Stimulated activated naive CD8-positive, alpha-beta T cell treated with anti-CD3 and anti-CD28 coated beads, Interleukin-15, amount 100 ng/mL, for 72 hours (primary cell): ENCODE measurements at places on chromosomes 12 and 14.

DNA sequence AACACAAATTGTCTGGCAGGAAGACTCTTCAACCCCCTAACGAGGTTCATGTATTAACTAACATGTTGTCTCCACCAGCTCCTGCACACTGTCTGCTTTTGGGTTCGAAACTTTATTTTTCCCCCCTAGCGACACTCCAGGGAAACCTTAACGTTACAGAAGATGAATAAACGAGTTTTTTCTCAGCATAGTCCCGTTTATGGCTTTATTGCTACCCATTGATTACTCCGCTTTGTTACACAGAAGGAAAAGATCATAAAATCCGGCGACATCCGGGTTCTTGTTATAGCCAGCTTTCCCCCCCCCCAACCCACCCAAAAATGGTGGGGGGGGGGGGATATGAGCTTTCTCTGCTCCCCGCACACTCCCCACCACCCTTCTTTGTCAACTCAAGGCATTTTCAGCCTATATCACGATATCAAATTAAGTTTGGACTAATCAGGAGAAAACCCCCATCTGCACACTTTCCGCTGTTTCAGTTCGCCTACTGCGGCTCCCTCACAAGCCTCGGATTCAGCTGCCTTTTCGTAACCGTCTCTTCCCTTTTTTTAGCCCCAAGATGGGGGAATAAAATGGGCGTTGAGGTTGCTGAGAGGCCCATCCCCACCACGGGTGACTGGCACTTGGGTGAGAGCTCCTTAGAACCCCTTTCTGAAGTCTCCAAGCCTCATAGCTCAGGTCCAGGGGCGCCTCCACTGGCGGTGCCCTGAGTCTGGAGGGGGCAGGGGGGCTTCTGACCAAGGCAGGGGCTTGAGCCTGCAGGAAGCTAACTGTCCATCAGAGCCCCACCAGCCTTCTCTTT lies 1.4 kb upstream of the HOXC6 start:
- DNase-seq = no peak

DNA sequence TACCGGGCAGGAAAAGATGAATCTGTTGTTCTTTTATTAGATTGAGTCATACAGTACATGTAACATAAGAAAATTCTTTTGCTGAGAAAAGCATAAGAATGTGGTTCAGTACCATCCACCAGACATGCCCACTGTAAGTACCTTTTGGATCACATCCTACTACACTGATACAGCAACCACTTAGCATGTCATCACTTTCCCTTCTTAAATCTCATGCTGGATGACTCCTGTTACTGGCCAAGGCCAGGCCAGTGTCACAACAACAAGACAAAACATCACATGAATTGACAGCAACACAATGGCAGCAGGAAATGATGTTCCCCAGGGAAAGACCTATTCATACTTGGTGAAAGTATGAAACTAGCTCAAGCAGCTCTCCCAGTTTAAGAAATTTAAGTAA lies 46.4 kb downstream of the STXBP6 start:
- DNase-seq = no peak

DNA sequence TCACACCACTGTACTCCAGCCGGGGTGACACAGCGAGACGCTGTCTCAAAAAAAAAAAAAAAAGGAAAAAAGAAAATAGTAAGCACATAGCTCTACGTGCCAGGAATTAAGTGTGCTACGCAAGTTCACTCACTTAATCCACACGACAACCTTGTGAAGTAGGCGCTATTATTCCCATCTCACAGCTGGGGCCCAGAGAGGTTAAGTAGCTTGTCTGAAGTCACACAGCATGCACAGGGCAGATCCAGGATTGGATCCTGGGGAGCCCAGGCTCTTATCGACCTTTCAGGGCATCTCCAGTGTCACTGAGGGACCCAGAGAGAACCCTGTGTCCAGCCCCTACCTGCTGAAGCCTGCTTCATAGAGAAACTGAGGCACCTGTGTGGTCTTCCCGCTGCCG lies 11.9 kb downstream of the DHX37 start:
- no peak for DNase-seq

GRCh38 chr12:75765170-75766059 lies 254.0 kb upstream of the KRR1 start:
- no peak for DNase-seq

- no peak for DNase-seq
Observed at GRCh38 chr14:89455412-89455811, 38.4 kb upstream of the FOXN3 start.

DNA sequence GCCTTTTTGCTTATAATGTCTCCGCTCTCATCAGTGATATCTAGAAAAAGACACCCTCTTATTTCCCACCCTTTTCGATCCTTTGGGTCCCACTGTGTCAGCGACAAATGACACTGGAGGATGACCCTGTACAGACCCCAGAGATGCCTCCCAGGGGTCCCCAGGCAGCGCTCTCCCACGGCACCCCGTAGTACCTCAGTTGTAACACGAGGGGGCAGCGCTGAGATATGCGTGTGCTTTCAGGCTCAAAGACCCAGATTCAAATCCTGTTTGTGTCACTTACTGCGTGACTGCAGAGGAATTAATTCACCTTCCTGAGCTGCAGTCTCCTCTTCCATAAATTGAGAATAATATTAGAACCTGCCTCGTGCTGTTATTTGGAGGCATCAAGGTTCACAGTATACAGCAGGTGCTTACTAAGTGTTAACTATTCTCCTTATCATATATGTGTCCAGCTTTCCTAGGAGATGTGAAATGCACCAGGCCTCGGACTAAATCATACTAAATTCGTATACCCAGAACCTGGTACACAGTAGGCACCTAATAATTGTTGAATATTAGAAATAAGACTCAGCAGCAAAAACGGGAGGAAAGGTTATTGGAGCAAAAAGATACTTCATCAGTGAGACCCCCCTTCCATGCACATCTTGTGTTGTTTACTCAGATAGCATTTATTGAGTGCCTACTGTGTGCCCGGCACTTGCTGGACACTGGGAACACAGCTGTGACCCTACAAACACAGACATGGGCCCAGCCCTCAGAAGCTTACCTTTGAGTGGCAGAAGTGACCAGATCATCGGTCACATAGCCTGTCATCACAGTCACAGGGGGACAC lies 99.9 kb downstream of the PHETA1 start:
- DNase-seq = peak; percentile 20

- DNase-seq = no peak
Observed at GRCh38 chr12:124746649-124747425, 116.8 kb downstream of the SCARB1 start.

DNA sequence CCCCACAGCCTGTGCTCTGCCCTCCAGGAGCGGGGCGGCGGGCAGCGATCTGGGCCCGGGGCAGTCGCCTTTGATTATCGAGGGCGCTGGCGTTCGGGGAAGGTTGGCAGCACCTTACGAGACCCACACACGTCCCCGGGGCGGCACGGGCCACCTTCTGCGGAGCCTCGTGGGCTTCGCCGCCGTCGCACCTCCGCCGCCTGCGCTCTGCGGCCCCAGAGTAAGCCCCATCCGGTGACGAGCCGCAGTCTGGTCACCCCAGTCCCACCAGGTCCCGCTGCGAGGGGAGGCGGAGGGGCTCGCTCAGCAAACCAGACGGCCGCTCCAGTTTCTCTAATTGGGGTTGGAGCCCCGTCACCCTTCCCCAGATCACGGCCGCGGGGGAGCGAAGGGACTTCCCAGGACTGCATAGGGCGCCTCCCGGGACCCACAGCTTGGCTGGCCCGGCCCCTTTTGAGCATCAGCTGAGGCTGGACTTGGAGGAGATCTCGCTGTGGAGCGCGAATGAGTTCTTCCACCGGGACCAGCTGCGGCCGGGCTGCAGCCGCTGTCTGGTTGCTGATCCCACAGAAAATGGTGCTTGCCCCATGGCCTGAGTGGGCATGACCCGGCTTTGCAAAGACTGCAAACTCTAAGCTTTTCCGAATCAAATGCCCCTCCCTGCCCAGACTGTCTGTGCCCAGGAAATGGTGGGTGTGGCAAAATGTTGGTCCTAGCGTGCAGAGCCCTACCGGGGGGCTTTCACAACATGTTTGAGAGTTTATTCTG lies 560 bp downstream of the LGALS3 start:
- peak; percentile 67 for DNase-seq

- no peak for DNase-seq
Observed at GRCh38 chr12:131616043-131616700, 94.7 kb upstream of the SFSWAP start.

GRCh38 chr14:96221841-96222240 lies 17.2 kb downstream of the BDKRB2 start:
- DNase-seq = no peak

DNA sequence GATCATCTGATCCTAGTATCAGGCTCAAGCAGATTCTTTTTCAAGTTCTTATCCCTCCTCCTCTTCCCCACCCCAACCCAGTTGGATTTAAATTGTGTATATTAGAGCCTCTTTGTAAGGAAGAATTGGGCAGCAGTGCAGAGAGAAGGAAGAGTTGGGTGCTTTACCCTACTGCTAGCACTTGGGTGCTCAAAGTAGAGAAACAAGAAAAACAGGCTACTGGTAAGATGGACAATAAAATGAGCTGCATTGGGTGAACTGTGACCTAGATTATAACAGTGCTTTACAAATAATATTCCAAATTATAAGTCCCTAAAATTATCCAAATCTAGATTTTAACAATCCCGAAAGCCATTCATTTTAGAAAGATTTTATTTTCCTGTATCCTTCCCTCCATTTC lies 363.4 kb upstream of the GARIN6 start:
- DNase-seq = no peak

GRCh38 chr14:105850853-105851581 lies 324.6 kb downstream of the TMEM121 start:
- DNase-seq = peak; percentile 7

GRCh38 chr12:84811291-84811690 lies 101.3 kb downstream of the SLC6A15 start:
- no peak for DNase-seq

GRCh38 chr12:117044790-117045159 lies 54.4 kb downstream of the TESC start:
- no peak for DNase-seq

DNA sequence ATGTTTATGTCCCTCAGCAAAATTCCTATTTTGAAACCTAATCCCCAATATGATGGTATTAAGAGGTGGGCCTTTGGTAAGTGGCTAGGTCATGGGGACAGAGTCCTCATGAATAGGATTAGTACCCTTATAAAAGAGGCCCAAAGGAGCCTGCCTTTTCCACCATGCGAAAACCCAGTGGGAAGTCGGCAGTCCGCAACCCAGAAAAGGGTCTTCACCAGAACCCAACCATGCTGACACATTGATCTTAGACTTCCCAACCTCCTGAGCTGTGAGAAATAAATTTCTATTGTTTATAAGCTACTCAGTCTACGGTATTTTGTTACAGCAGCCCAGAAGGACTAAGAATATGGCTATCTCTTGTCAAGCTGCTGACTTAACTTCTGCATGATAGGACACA lies 66.5 kb downstream of the COCH start:
- DNase-seq = no peak

- DNase-seq = no peak
Observed at GRCh38 chr12:104309446-104309993, 6.0 kb downstream of the EID3 start.

DNA sequence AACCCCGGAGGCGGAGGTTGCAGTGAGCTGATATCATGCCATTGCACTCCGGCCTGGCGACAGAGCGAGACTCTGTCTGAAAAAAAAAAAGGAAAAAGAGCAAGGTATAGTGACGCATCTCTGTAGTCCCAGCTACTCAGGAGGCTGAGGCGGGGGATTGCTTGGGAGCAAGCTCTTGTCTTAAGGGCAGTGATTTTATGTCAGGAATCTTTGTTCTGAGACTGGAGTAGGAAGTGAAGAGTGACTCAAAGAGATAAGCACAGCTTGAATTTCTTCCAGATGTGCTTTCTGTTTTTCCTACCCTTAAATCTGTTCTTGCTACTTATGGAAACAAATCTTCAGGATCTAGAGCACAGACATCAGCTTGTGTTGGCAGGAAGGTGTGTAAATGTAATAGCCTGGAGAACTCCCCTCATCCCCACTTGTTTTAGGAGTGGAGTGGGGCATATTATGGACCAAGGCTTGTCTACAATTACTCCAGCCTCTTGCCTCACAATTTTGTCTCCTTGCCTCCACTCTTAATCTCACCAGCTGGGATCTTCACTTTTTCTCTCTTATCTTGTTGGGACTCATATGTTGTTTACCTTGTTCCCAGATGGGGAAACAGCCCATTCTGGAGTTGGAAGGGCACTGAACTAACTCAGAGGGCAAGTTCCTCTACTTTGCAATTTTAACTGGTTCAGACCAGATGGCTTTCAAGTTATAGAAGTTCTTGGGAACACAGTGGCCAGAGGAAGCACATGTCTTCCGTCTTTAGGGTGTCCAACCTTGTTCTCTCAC lies 7.5 kb downstream of the TMED2 start:
- no peak for DNase-seq

- no peak for DNase-seq
Observed at GRCh38 chr12:49966511-49967041, 4.9 kb downstream of the AQP5 start.

DNA sequence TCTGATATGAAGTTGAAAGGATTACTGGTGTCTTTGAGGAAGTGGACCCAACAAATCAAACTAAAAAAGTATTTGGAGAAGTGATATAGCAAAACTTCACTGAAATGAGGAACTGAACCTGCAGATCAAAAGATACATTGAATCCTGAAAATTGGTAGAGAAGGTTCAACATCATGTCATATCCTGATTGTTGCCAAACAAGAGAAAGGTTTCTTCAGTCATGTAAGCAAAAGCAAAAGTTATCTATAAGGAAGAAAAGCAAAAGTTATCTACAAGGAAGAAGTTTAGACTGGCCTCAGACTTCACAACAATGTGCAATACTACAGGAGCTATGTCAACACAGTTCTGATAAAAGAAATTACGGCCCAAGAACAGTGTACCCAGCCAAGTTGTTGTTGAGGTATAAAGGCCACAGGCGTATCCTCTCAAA lies 142.7 kb downstream of the RAD51B start:
- DNase-seq = no peak

- no peak for DNase-seq
Observed at GRCh38 chr14:85471744-85472143, 58.2 kb upstream of the FLRT2 start.

- no peak for DNase-seq
Observed at GRCh38 chr14:95667249-95667693, 19.0 kb upstream of the TCL1B start.

DNA sequence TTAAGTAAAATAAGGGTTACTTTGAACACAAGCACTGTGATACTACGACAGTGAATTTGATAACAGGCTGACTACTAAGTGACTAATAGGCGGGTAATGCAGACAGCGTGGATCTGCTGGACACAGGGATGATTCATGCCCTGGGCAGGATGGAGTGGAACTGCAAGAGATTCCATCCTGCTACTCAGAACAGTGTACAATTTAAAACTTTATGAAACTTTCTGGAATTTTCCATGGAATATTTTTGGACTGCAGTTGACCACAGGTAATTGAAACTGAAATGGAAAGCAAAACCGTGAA lies 46.0 kb downstream of the YEATS4 start:
- no peak for DNase-seq

- no peak for DNase-seq
Observed at GRCh38 chr12:5661811-5662210, 229.9 kb downstream of the NTF3 start.

DNA sequence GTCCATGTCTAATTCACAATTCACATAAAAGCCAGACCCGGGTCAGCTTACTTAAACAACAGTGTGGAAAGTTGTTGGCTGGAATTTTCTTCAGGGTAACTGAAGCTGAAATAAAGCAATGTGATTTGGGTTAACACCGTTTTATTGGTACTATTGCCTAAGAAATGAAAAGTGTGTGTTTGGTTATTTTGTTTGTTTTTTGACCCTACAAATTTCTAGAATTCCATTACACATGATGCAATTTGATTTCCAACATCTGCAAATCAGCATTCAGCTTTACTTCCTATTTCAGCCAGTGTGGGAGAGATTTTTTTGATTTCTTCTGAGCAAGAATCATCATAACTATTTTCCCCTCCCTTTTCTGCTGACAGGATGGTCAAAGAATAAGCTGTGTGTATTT lies 45.7 kb upstream of the CLMN start:
- no peak for DNase-seq

GRCh38 chr12:54191550-54192022 lies 2.8 kb upstream of the SMUG1 start:
- peak; percentile 79 for DNase-seq
